ENCODE measurements at places on chromosomes 5 and 9.

DNA sequence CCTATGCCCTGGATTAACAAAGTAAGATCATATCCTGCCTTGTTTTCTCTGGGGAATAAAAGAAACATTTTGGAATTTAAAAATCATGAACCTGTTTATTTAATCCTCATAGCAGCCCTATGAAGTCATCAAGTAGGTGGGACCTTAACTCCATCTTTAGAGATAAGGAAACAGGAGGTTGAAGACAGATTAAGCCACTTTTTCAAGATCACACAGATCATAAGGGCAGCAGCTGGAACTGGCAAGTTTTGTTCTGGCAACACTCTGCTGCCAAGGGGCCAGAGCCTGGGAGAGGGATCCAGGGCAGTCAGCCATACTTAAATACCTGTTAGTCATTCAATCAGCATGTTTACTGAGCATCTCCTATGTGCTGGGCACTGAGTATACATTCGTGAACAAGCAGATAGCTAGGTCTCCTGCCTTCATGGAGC is 63.7 kb downstream of the SLC1A1 start:
- DNase-seq = peak; percentile 19

DNA sequence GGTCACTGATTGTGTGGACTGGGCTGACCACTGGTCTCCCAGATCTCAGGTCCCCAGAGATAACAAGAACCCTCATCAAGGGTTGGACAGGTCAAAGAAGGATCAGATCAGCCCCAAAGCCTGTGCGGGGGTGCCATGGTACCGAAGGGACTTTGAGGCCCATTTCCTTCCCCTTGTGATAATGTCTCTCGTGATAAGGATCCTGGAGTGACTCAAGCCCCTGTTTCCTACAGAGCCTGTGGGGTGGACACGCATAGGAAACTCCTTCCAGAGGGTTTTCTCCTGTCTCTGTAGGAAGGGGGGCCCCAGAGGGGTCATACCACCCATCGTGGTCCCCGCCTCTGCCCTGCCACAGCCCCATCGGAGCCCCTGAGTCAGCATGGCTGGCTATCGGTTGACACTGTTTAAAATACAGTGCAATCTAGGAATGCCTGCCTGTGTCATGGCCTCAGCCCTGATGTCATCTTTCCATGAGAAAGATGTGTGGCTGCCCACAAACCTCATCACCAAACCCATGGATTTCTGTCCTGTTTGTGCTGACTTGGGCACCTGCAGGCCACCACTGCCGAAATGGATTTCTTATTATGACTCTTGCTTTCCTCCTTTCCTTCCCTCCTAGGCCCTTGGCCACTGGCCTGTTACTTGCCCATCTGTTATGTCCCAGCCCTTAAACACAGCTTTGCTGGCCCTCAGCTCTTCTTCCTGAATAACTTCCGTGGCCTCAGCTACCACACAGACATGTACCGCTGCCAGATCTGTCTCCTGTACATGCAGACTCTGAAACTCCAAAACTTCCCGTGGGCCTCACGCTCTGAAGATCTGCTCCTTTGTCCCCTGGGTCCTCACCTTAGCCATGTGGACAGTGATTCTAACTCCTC is 2.9 kb upstream of the CSF2 start:
- no peak for DNase-seq

DNA sequence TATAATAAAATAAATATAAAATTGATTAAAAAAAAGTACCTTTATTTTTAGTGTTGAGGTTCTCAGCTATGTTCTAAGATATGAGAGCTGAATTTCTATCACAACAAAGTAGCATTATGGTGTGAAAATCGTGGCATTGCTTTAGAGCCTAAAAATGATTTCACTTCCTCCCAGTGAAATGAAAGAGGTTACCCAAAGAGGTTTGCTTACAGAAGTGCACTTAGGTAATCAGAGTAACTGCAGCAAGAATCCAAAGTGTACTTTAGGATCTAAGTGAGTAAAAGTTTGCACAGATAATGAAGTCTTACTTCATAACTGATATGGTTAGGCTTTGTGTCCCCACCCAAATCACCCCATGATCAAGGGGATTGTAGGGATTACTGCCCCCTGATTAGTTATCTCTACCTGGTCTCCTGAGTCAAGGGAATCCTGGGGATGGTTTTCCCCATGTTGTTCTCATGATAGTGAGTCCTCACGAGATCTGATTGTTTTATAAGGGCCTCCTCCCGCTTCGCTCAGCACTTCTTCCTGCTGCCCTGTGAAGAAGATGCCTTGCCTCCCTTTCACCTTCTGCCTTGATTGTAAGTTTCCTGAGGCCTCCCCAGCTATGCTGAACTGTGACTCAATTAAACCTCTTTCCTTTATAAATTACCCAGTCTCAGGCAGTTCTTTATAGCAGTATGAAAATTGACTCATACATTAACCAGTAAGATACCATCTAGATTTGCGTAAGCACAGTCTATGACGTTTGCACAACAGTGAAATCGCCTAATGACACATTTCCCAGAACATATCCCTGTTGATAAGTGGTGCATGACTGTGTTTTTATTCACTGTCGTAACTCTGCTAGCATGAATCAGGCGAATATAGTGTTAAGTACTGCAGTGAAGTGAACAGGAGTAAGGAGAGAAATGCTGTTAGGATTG is 40.3 kb upstream of the LRRC70 start:
- peak; percentile 85 for DNase-seq

DNA sequence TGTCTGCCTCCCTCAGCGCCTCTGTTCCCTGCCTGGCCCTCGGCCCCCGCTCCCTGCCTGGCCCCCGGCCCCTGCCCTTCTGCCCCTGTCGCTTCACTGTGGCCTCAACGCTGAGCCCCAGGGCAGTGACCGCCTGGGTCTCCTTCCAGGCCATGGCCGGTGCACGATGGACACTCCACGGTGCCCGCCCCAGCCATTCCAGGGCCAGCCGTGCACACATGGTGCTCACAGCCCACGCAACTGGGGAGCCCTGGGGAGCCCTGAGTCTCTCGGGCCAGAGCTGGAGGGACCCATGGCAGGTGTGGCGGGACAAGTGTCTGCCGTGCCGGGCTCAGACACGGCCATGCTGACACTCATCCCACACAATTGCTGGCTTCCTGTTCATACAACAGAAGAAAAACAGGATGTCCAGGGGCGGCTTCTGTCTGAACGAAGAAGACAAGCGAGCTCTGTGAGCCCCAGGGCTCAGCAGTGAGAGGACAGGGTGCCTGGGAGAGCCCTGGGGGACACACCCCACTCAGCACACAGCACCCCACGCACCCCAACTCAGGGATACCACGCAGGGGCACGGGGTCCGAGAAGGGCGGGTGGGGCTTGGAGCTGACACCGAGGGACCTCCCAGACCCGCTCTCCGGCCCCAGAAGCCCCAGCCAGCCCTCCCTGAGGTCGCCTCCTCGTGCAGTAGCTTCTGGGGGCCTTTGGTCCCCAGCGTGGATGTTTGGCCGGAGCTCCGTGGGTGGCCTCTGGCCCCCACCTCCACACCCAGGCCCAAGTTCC is 35.7 kb downstream of the EXD3 start:
- DNase-seq = no peak

GRCh38 chr5:173329491-173330337 is 1.5 kb upstream of the STC2 start:
- no peak for DNase-seq

GRCh38 chr9:105157171-105157583 is 87.3 kb upstream of the SLC44A1 start:
- DNase-seq = peak; percentile 72

DNA sequence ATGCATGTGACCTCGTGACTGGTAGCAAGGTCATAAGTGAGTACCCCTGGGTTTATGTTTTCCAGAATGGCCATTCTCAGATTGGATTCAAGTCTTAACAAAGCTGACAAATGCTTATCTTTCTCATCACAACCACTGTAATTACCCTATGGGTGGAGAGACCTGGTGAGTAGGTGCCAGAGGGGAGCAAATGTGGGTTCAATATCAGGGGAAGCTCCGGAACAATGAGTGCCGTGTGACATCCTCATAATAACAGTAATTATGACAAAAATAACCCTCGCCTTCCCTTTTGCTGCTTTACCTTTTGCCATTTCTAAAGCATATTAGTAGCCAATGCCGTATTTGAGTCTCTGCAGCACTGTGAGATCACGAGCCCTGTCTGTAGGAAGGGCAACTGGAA is 95.9 kb downstream of the NSG2 start:
- DNase-seq = no peak

- no peak for DNase-seq
These were observed 297.6 kb downstream of the KDM4C start for GRCh38 chr9:7055171-7055903.

GRCh38 chr5:39500551-39501175 is 75.9 kb upstream of the DAB2 start:
- DNase-seq = no peak

GRCh38 chr9:136095070-136096058 is at the start of gene NACC2:
Gene NACC2, minus strand, starts transcription at chr9:136095289. Its CDS starts 44,768 bp downstream, at chr9:136050521.
- DNase-seq = peak; percentile 28

GRCh38 chr5:17634160-17634559 is at the start of gene TAF11L14:
Gene TAF11L14, plus strand, starts transcription at chr5:17634460.
- no peak for DNase-seq

- no peak for DNase-seq
These were observed 145.9 kb downstream of the YIPF5 start for GRCh38 chr5:144024545-144024944.

DNA sequence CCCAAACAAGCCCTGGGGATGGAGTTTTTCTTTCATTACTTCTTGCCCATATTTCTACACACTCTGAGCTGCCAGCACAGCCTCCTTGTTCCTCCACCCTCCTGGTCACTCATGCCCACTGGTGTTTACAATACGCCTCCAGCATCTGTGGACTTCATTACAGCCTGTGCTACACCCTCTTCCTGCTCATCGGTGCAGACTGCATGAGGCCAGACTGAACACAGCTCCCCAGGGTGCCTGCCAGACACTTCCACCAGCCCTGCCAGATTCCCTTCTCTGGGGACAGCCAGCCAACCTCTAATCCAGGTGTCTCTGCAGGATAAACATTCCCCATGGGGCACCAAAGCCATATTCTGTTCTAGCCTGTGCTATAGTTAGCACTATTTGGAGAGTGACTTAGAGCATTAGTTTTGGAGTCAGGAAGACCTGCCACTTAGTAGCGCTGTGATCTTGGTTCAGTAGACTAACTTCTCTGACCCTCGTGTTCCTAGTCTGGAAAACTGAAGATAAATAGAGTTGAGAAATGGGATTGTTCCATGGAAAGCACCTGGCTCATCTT is 163.8 kb upstream of the KLF4 start:
- DNase-seq = no peak

GRCh38 chr9:79663300-79663699 is 91.5 kb downstream of the TLE4 start:
- no peak for DNase-seq

GRCh38 chr5:148120317-148120716 is 48.0 kb upstream of the SPINK14 start:
- no peak for DNase-seq

GRCh38 chr9:103734471-103734870 is 359.6 kb upstream of the SMC2 start:
- no peak for DNase-seq

DNA sequence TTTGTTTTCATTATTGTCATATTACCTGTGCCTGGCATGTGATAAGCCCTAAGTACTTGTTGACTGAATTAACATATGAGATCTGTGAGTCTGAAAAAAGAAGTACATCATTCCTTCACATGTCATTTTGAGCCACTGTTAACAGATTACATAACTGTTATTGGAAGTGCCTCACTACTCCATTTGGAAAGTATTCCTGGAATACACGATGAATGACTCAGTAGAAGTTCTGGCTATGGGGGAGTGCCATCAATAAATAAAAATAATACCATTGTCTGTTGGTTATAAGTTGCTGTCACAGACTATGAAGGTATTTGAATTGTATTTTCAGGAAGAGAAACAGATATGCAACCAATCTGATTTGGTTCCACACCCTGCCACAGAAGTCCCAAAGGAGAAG is 12.9 kb downstream of the NIPSNAP3B start:
- DNase-seq = no peak

DNA sequence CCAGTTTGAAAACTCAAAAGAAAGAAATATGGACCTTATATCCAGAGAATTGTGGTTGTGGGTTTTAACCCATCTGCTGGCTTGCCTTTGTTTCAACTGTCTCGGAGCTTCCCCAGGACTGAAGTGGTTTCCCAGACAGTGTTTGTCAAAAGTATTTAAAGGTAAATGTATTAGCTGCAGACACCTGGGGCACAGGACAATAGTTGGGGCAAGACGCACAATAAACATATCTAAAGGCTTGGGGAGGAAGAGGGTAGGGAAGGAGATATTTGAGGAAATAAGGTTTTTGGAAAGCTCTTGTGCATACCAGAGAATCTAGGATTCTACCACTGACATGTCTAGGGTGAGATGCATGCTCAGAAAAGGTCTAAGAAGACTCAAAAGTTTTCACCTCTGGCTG is 99.0 kb downstream of the ADAMTS2 start:
- DNase-seq = no peak
